ENCODE measurements at places on chromosomes 11 and 22. TPM values are rescaled to one million over a fixed set of nuclear protein-coding genes. Genes with fewer than 3 reads are reported as not detected.
A peak's percentile ranks its signal among the peaks of the same experiment; 100 is the strongest.

The TRIM21 gene
- 25.9 TPM for polyA plus RNA-seq

The BATF2 gene
- 3.0 TPM for polyA plus RNA-seq

The MAFF gene
- 2.5 TPM for polyA plus RNA-seq

DNA sequence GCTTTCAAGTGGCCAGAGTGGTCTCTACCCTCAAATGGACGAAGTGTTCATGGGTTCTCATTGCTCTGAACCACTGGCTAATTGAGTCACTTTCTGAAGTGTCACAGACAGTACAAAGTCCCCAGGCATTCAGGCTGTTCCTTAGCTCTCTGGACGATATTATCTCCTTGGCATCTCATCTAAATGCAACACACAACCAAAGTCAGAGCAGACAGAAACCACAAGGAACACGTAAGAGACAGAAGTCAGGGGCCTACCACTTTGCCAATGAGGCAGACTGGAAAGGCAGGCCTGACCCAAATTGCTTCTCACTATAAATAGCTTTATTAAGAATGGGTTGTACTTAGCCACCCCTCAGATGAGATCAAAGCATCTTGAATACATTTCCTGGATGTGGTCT, 29.0 kb upstream of the LDLRAD3 start:
- DNase-seq: no peak

GRCh38 chr11:102110761-102111010, 439 bp downstream of the YAP1 start:
- no peak for DNase-seq

The PRG3 gene
- 1.2 TPM for polyA plus RNA-seq

DNA sequence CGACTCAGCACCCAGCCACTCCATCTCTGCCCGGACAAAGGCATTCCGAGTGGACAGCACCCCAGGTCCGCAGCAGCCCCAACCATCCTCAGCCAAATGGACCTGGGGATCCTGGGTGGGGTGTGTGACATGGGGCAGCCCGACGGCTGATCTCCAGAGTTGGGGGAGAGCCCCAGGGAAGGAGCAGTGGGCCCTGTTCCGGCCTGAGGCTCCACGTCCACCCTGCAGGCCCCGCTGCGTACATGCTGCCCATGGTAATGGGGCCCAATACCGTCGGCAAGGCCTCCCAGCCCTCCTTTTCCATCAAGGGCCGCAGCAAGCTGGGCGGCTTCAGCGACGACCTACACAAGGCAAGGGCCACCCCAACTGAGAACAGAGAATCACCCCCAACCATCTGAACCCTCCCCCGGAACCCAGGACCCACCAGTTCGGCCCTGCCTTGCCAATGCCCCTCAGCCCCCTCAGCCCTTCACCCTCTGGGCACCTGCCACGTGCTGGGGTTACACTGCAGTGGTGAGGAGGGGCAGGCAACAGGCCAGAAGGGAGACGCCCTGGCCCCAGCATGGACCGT, 5.4 kb downstream of the SCGB1C1 start:
- DNase-seq: no peak

The NXPE4 gene
- polyA plus RNA-seq: not detected

GRCh38 chr11:76152741-76153570, 53.3 kb downstream of the WNT11 start:
- DNase-seq: no peak

The PDHX gene
- 37.6 TPM for polyA plus RNA-seq

GRCh38 chr22:46108564-46109473, 41.5 kb upstream of the PPARA start:
- no peak for DNase-seq

GRCh38 chr11:87356428-87356827, 318.7 kb downstream of the TMEM135 start:
- DNase-seq: no peak

The LIF gene
- 1.9 TPM for polyA plus RNA-seq

DNA sequence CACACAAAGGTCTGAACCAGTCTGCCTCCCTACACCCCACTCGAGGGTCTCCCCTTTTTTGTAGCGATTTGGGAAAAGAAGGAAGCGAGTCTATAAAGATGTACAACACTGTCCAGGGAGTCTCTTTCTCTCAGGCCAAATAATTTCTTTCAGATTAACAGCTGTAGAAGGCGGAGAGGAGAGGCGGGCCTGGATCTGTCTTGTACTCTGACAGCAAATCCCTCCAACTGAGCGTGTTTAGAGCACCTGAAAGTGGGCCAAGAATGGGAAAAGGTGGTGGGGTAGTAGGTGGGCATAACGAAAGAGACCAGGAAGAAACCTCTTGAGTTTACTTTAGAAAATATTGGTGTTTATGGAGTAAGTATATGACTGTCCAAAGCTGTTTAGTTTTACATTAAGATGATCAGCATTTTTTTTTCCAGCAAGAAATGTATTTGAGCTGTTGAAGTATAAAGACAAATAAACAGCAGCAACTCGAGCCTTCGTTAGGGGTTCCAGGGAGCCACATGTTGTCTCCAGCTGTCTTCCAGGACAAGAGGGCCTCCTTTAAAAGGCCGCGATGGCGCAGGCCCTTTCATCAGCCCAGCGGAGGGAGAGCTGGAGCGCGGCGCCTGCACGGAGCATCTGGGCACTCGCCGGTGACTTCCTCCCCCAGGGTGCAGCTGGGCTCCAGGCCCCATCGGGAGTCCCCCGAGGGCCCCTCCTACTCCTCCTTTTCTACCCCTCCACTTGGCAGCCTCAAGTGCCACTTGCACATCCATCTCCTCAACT, 34.9 kb downstream of the SCUBE1 start:
- no peak for DNase-seq

The PTPRCAP gene
- 1.9 TPM for polyA plus RNA-seq

DNA sequence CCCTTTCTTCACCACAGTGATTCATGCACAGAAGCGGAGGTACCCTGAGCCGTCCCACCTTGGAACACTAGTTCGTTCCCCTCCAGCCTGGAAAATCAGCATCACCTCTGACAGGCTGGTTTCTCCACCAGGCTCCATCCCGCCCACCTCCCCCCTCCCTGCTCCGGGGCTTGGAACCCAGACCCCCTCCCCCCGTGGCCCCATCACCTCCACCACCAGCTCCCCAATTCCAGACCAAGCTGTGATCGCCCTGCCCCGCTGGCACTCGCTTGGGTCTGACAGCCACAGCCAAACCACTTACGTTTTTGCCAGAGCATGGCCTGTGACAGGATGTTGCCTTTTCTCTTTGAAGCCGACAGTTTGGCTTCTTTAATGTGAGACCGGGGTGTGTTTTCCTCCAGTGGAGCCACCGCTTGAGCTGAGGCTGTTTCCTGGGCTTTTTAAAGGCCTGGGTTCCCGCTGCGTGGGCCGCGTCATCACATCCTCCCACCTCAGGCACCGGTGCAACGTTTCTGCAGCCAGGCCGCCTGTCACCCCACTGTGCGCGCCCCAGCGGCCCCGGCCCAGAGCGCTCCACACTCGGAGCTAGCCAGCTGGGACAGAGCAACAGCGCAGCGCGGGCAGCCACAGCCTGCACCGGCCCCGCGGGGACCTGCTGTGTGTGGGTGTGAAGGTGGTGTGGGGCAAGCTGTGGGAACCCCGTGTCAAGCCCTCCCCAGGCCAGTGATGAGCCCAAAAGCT, at the start of gene POU2AF1:
Gene POU2AF1 (minus strand): TSS at position 415 of the 741 bp plus-strand sequence. CDS start 98 bp downstream, at position 317.
- DNase-seq: no peak

DNA sequence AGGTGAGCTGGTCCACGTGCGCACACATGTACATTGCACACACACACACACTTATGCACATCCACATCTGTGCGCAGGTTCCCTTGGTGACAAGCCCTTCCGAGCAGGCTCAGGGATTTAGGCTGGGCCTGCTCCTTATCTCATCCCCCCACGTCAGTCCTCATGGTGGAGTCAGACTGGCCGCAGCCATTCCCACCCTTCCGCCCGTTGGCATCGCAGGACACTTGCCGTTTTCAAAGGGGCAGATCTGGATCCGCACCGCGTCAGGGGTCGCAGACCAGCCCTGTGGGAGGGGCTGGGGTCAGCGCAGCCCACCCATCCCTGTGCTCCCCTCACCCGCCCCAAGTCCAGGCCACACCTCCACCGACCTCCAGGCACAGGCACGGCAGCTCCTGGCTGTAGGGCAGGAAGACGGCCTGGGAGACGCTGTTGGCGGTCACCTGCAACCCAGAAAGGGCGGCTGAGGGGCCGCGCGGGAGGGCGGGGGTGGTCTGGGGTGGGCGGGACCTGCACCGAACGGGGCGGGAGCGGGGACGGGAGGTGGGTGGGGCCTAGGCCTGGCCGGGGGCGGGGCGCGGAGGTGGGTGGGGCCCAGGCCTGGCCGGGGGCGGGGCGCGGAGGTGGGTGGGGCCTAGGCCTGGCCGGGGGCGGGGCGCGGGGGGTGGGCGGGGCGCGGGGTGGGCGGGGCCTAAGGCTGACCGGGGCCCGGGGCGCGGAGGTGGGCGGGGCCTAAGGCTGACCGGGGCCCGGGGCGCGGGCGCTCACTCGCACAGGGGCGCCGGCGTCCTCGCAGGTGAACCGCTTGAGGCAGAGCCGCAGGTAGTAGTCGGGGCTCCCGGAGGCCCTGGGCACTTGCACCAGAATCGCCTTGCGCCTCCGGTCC, 13.3 kb downstream of the IL17REL start:
- no peak for DNase-seq

The RPL27A gene
- 2,002 TPM for polyA plus RNA-seq

The SPON1 gene
- polyA plus RNA-seq: 88.0 TPM

- no peak for DNase-seq
Measured at GRCh38 chr11:80163441-80163840, 722.6 kb upstream of the TENM4 start.

- no peak for DNase-seq
Measured at GRCh38 chr22:31350410-31350863, 4.3 kb upstream of the PATZ1 start.

GRCh38 chr11:123494195-123495050, 64.4 kb downstream of the GRAMD1B start:
- no peak for DNase-seq

- DNase-seq: no peak
Measured at GRCh38 chr11:65616575-65617001, 1.0 kb downstream of the PCNX3 start.

DNA sequence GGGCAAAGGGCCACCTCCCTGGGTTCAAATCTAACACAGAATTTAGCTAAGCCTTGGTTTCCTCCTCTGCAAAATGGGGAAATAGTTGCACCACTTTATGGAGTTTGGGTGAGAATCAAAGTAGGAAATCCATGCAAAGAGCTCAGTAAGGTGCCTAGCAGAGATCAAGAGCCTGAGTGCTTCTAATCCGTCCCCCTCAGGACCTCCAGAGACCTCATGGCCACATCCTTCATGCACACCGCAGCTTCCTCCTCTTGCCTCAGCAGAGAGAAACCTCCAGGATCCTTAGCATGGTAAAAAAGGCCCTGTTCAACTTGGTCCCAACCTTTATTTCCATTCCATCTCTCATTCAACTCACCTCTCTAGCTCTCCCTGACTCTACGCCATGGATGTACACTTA, 37.8 kb upstream of the NAV2 start:
- DNase-seq: no peak

DNA sequence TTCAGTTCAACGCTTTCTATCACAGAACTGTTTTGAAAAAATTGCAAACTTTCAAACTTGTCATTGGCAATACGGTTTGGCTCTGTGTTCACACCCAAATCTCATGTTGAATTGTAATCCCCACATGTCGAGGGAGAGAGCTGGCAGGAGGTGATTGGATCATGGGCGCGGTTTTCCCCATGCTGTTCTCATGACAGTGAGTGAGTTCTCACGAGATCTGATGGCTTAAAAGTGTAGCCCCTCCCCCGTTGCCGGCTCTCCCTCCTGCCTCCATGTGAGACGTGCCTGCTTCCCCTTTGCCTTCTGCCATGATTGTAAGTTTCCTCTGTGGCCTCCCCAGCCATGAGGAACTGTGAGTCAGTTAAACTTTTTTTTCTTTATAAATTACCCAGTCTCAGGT, 1144.0 kb downstream of the BRD1 start:
- no peak for DNase-seq

DNA sequence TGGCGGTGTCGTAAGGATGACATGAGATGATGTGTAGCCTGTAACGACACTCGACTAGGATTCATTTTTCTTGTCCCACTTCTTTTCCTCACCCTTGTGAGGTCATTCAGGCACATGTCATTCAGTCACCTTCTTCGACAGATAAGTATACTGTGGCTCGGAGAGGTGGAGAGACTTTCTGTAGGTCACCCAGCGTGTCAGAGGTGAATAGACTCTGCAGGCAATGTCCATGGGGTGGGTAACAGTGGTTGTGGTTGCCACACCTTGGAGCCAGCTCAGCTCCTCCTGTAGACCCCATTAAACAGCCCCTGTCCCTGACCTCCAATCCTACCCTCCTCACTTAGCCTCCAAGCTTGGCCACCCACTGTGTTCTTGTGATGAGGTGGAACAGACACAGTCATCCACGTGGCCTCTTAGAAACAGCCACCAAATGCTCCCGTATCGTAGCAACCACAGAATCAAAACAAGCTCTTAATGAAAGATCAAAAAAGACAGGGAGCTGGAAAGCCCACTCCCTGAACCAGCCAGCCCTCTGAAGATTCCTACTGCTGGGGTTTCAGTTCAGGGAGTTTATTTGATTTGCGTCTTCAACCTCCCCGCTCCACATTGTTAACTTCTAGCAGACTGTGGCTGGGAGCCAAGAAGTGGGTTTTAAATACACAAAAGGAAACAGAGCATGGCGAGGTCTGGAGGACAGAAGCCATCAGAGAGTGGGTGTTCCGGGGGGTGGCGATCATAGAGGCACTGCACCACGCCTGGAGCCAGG, 89.0 kb upstream of the GRK3 start:
- peak; percentile 91 for DNase-seq

The TPH1 gene
- polyA plus RNA-seq: 0.48 TPM

DNA sequence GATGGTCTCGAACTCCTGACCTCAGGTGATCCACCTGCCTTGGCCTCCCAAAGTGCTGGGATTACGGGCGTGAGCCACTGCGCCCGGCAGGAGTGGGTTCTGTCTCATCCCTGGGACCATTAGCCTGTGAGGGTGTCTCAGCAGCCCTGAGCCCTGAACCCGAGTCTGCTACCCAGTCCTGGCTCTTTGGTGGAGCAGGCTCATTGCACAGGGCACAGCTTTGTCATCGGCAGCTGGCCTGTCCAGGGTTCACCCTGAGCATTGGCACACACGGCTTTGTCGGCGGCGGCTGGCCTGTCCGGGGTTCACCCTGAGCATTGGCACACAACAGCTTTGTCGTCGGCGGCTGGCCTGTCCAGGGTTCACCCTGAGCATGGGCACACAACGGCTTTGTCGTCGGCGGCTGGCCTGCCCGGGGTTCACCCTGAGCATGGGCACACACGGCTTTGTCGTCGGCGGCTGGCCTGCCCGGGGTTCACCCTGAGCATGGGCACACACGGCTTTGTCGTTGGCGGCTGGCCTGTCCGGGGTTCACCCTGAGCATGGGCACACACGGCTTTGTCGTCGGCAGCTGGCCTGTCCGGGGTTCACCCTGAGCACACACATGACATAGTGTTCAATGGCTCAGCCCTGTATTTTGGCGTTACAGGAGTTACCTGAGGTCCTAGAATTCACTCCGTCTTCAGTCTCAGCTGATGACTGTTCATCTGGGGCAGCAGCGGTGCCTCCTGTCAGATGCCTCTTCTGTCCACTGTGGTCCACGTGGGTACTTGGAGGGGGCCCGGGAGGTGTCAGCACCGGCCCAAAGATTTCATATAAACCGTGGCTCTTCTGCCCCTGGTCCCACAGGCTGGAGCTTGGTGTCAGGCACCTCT, 1082.5 kb downstream of the BRD1 start:
- DNase-seq: no peak

The SAA2 gene
- not detected for polyA plus RNA-seq

GRCh38 chr11:115146425-115146824, 357.8 kb downstream of the CADM1 start:
- no peak for DNase-seq

- no peak for DNase-seq
Measured at GRCh38 chr11:69750108-69750850, 24.9 kb downstream of the FGF4 start.

The MS4A3 gene
- 0.56 TPM for polyA plus RNA-seq

The MS4A14 gene
- 0.36 TPM for polyA plus RNA-seq
